ENCODE measurements at places on chromosomes 11 and 22.

DNA sequence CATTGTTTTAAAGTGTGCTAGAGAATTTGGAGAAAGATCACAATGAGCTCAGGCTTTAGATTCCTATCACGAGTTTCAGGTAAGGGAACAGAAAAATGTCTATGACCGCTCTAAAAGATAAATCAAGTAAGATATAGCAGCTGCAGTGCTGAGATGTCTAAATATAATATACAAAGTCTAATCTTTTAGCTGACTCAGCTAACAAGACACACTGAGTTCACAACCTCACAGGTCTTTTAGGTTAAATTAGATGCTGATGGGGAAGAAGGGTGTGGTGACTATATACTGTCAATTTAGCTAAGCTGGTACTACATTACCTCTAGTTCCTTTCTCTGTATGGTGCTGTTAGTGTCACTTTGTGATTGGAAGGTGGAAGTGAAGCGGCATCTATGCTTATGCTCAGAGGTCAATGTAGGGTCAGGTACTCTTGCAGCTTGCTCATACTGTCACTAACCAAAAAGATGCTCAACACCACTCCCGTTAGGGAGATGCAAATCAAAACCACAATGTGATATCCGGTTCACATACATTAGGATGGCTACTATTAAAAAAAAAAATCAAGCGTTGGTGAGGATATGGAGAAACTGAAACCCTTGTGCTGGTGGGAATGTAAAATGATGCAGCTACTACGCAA lies 283.5 kb downstream of the SWAP70 start:
- DNase-seq = no peak

DNA sequence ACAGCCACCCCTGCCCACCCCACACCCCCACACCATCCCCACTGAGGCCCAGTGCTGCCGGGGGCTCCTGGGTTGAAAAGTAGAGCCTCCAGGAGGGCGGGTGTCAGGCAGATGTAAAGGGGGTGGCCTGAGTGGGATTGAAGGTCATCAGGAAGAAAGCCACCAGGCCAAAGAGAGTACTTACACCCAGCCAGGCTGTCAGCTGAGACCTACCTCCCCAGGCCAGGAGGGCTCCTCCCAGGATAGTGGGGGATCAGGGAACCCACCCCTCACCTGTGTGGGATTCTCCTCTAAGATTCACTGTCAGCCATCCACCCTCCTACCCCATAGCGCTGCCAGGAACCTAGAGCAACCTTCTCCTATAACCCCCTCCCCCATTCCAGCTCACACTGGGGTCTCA lies 17.2 kb upstream of the FCHSD2 start:
- no peak for DNase-seq

GRCh38 chr11:75582895-75583717 lies 21.1 kb downstream of the SERPINH1 start:
- DNase-seq = peak; percentile 90

GRCh38 chr11:130394615-130395014 lies 33.8 kb downstream of the ADAMTS8 start:
- DNase-seq = no peak

- no peak for DNase-seq
Measured at GRCh38 chr11:66973956-66974580, 1.0 kb upstream of the C11orf86 start.

- peak; percentile 70 for DNase-seq
Measured at GRCh38 chr22:37007651-37008050, 11.6 kb downstream of the TST start.

GRCh38 chr11:117627259-117627658 lies 169.8 kb downstream of the DSCAML1 start:
- no peak for DNase-seq

GRCh38 chr11:118017631-118018315 lies 31.6 kb downstream of the IL10RA start:
- no peak for DNase-seq

DNA sequence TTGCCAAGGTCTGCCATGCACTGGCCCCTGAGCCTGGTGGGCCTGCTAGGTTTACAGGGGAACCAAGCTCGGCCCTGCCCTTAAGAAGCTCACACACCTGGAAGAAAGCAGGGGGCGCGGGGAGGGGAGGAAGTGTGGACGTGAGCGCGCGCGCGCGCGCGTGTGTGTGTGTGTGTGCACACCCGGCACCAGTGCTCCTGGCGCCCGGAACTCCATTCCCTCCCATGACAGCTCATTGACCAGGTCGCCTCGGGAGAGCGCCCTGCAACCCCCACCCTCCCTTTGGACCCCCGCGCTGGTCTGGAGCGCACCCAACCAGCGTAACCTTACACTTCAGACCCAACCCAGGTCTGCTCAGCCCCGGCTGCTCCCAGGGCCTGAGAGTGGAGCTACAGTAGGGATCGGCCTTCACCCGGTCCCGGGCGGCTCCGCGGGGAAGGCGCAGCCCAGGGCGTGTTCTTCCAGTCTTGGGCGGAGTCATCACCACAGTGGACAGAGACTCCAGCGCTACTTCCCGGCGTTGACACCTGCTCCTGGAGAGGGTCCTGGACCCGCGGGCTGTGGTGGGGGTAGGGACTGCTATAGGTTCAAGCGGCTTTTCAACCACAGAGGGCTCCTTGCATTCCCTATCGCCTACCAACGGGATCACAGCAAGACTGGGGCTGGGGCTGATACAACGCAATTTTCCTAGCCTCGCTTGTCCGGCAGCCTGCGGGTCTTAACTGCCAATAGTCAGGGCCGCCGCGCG lies 1.5 kb downstream of the GALNT18 start:
- peak; percentile 50 for DNase-seq

GRCh38 chr11:69539416-69540117 lies 58.1 kb downstream of the LINC01488 start:
- no peak for DNase-seq

DNA sequence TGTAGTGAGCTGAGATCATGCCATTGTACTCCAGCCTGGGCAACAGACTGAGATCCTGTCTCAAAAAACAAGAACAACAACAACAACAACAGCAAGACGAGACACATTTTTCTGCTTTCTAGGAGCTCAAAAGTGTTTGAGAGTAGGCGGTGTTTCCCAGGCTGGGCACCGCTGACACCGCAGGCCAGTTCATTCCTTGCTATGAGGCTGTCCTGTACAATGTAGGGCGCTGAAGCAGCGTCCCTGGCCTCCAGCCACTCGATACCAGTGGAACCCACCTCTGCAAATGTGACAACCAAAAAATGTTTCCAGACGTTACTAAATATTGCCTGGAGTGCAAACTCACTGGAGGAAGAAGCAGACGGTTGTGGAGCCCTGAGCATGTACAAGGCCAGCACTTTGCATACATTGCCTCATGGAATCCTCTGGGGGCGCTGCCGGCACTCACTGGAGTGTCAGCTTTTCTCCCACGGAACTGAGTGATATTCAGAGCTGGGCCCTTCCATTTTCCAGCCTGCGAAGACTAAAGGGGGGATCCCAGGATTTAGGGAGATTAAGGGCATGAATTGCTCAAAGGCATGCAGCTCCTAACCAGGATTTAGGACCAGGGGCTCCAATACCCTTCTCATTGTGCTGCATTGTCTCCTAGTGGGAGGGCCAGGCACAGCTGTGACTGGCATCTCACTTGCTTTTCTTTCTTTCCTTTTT lies 5.8 kb upstream of the MIEF1 start:
- no peak for DNase-seq
